Esophagus muscularis mucosa (tissue), 4 donors: ENCODE measurements at places on chromosomes 5 and 9. TPM values are rescaled to one million over a fixed set of nuclear protein-coding genes. Genes with fewer than 3 reads are reported as not detected.

DNA sequence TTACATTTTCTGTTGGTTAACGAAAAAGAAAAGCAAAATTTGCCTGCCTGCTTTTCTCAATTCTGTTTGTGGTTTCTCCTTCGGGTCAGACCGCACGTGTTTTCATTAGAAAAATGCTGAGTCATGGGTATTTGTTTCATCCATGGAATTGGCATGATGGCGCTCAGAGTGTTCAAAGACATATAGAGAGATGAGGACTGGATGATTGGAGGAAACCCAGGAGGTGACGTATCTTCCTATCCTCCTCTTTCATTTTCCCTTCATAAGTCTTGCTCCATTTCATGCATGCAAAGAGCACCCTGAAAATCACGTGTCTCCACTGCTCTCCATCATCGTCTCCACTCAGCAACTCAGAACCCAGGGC lies 353.8 kb upstream of the WWC1 start:
- DNase-seq, result no peak

- no peak for DNase-seq
These were observed 30.4 kb upstream of the BICD2 start for GRCh38 chr9:92795000-92795399.

DNA sequence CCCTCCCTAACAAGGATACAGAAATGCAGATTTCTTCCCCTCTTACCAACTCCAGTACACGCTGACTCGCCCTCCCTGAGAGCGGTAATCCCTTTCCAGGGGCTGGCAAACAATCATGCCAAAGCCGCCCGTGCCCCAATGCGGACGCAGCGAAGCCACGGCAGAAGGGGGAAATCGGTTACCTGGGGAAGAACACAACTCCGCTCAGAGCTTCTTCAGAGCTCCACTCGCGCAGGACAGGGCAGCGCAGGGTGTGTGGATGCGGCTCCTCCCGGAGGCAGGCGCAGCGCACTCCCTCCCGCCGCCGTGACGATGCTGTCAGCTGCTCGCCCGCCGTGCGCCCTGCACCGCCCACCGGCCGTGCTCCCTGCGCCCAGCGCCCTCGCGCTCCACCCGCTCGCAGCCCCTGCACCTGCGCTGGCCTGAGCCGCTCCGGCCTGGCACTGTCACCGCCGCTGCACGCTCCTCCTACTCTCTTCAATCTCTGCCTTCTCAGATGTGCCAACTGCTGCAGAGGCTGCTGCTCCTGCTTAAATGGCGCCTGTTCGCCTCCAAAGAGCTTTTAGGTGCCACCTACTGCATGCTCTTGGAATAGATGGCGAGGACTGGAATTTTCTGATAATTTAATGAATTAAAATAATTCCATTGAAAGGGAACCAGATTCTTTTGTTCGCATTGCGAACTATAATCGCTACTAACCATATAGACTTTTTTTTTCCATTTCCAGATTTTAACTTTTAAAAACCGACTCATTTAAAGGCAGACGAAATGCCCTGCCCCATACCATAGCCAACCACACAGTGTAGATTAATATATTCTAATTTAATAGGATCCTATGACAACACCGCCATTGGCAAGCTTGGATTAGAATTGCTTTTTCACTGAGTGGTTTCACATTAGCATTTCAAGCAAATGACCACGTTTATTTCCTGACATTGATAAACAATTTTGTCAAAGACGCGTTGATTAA lies at the start of gene DIRAS2:
Gene DIRAS2, minus strand, starts transcription at position 255 of the 970 bp plus-strand sequence. CDS start 28,997 bp downstream, outside the sequence.
- DNase-seq, result no peak

GRCh38 chr5:16178745-16179372 lies 732 bp downstream of the MARCHF11 start:
- no peak for DNase-seq

DNA sequence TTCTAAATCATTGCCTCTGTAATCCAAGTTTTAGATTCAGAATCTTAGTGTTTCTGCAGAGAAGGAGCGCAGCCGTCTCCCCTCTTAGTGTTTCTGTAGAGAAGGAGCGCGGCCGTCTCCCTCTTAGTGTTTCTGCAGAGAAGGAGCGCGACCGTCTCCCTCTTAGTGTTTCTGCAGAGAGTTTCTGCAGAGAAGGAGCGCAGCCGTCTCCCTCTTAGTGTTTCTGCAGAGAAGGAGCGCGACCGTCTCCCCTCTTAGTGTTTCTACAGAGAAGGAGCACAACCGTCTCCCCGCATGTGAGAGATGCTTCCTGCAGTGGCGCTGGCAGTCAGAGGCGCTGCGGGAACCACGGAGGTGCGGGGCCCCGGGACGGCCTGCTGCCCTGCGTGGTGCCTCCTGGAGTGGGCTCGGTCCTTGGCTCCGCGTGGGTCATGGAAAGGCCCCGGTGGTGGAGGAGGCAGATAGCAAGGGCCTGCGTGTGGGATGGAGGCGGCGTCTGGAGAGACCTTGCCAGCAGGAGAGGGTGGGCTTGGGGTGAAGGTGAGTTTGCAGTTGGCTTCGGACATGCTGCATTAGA lies 10.9 kb downstream of the CEP72 start:
- no peak for DNase-seq

- no peak for DNase-seq
These were observed 475.7 kb upstream of the TNC start for GRCh38 chr9:115593587-115594091.

DNA sequence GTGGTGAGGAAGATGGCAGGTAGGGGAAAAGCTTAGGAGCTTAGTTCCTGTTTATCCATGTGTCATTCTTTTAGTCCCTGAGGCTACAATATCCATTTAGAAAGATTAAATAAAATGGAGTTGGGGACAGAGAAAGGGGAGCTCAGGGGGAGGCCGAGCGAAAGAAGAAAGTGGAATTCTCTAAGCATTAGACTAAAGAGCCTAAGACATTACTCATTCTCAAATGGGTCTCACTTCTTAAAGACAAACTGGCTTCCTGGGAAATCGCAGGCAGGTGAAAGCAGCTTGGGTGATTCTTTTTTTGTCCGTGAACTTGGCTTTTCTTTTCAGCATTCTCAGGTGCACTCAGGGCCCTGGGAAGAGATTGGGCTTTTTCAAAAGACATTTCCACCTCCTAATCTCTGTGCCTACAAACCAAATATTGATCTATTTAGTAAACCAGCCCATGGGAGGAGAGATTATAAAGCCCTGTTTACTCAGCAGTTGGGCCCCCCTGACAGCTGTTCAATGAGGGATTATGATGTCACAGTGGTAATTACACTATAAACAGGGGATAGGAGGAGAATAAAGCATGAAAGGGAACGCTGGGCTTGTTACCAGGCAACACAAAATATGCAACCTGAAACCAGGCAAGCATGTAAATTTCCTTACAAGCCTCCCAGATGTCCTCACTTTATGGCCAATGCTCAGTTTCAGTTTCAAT lies 584.0 kb downstream of the ACTL7B start:
- no peak for DNase-seq

- no peak for DNase-seq
These were observed 64.3 kb downstream of the CDH18 start for GRCh38 chr5:19923742-19924141.

DNA sequence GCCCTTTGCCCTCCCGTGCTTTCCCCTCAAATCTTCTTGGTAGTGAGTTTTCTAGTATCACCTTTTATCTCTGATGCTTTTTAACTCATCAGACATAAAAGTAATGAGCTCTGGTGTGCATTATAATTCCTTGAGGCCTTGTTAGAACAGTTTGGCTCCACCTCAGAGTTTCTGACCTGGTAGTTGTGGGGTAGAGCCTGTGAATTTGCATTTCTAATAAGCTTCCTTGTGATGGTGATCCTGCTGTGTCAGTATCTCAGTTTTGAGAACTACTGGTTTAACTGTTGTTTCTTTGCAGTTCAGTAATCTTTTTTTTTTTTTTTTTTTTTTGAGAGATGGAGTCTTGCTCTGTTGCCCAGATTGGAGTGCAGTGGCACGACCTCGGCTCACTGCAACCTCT lies 31.1 kb downstream of the UBE2D2 start:
- no peak for DNase-seq

DNA sequence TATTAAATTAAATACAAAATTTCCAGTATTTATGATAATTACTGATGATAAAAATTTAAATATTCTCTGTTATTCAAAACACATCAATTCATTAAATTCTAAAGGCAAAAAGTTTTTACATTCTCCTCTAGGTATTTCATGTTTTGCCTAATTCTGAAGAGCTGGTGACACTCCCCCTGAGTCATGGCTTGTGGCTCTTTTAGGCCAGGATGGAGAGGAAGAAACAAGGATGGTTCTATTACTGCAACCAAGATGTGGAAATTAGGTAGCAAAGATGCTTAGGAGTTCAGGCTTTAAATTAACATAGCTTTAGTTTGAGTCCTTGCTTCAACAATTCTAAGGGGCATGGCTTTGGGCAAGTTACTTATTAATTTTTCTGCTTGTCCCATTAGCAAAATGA lies 1295.8 kb downstream of the EFNA5 start:
- DNase-seq, result no peak

DNA sequence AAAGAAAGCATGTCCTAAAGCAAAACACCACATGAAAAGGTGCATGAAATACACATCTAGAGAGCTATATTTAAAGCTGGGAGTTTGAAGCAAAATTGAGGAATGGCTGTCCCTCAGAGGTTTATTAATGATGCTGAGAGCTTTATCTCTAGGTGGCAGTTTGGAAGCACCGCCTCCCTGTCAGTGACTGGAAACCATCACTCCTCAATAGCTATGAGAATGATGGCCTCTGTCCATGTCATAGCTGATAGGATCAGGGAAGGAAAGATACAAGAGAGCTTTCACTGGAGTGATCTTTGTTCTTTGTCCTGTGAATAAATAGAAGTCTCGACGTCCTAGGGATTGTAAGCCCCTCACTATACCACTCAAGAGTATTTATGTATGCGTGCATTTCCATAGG lies 110.5 kb downstream of the NUDT12 start:
- no peak for DNase-seq

DNA sequence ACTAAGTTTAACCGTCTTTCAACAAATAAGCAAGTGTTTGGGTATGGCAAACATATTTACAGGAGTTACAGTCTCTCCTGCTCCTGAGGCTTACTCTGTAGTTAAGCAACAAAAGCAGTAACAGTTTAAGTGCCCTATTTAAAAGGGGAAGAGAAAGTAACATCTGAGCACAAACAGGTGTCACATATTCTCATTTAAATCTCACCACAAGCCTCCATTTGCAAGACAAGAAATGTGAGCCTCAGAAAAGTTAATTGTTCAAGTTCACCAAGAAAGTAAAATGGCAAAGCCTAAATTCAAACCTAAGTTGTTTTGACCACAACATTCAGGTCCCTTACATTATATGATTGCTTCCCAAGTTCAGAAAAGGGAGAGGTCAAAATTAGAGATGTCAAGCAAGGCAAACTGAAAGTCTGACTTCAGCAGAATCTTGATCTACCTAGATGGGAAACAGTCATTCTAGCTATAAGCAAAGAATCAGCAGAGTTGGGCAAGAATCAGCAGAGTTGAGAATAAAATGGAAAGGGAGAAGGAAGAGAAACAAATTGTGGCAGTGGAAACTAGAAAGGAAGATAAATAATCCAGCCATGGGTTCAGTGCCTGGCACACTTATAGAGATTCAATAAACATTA lies 93.4 kb downstream of the STRBP start:
- DNase-seq, result no peak

GRCh38 chr5:161278739-161279660 lies 267.5 kb downstream of the GABRB2 start:
- DNase-seq, result no peak

GRCh38 chr5:11261241-11261640 lies 500.2 kb upstream of the DAP start:
- DNase-seq, result no peak

DNA sequence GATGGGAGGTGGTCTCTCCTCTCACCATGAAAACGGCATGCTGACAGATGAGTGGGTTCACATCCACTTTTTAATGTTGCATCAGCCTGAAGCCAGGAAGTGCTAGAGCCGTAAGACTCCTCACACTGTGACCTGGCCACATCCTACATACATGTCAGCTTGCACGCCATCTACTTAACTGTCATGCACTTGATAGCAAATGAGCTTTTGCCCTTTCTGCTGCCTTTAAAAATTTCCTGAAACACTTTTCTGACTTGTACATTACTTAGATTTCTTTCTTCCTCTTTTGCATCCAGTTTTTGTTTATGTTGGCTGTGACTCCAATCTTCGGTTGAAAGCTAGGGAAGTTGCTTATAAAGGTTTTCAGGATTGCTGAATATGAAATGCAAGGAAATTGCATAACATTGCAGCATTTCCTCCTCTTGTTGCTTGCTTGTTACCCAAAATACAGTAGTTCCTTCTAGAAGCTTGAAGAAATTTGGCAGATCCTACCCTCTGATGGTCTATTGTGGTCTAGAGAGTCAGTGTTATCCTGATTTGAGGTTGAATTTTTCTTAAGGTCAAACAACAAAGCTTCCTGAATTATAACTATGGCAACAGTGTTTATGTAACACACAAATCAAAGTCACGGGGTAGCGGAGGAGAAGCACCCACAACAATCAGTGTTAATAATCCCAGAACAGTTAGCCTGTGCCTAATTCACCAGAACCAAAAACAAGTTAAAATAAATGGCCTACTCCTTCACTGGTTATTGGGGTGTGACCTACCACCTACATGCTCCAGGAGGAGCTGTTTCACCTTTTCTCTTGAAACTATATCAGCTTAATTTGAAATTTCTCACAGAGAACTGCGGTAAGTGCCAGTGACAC lies 232.5 kb downstream of the ARHGAP26 start:
- no peak for DNase-seq

The RPL37 gene
- 119 TPM for total RNA-seq

The WDR38 gene
- total RNA-seq, result 0.32 TPM

The OTP gene
- total RNA-seq, result not detected

The ZNF454 gene
- total RNA-seq, result 2.3 TPM

The PCDHB13 gene
- total RNA-seq, result 4.3 TPM

The PFN3 gene
- not detected for total RNA-seq

The PHF24 gene
- total RNA-seq, result 0.99 TPM

The PCDHB10 gene
- total RNA-seq, result 7.9 TPM

The GAPT gene
- 1.2 TPM for total RNA-seq
